ENCODE measurements at places on chromosomes 3 and 15.

DNA sequence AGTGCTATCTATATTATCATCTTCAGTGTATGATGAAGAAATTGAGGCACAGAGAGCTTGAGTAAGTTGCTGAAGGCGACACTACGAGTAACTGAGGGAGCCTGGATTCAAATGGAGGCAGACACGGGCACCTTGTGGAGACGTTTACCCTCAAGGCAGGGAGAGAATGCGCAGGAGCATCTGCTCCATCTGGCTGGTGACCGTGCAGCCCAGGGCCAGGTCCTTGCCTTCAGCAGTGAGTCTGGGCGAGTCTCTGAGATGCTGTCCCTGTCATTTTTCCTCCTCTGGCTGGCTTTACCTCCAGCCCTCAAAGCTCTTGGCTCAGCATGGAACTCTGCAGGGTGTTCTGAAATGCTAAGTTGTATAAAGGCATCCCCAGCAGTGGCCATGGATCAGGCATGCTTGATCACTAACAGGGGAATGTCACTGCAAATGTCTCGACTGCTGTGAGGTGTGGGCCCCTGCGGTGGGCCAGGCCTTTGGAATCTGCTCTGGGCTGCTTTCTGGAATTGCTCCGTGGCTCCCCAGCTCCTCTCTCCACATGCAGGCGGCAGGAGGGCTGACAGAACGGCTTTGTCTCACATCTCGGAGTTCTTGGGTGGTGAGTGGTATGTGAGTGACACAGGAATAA is 19.7 kb downstream of the SPSB4 start:
- DNase-seq: no peak

GRCh38 chr3:184169896-184170875 is 4.5 kb upstream of the AP2M1 start:
- no peak for DNase-seq

- no peak for DNase-seq
These were observed 57.1 kb downstream of the IQCH start for GRCh38 chr15:67311731-67312130.

- no peak for DNase-seq
These were observed 169.9 kb downstream of the WDR72 start for GRCh38 chr15:53589520-53590057.

DNA sequence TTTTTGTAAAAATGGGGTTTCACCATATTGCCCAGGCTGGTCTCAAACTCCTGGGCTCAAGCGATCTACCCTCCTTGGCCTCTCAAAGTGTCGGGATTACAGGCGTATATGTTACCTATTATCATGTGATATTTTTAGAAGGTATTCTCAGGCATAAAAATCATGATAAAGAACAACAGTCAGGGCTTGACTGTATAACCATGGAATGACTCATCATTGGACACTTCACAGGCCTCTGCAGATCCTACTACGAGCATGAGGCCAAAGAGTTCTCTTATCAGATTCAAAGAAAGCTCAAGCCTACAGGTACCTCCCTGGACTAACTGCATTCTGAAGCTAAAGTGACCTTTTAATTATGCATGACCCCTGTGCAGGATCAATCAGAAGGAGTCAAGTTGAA is 91.7 kb upstream of the PRICKLE2 start:
- DNase-seq: no peak

DNA sequence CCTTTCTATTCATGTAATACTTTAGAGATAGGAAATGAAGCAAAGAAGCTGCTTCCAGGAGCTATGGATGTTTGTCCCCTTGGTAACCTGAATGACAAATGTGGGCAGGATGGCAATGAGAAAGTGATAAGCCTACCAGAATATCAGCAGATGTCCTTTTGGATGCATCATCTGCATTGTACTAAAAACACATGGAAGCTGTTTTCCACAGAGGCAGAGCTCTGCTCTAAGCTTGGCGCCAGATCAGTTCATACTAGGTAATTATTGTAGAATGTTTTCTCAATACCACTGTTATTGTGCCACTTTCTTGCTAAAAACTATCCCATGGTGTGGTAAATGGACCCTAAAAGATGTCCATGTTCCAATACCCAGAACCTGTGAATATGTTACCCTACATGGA is 100.2 kb downstream of the DTWD1 start:
- no peak for DNase-seq

- DNase-seq: no peak
These were observed 91.0 kb downstream of the XRN1 start for GRCh38 chr3:142356818-142357217.

GRCh38 chr3:123870033-123870432 is 14.1 kb downstream of the MYLK start:
- no peak for DNase-seq

DNA sequence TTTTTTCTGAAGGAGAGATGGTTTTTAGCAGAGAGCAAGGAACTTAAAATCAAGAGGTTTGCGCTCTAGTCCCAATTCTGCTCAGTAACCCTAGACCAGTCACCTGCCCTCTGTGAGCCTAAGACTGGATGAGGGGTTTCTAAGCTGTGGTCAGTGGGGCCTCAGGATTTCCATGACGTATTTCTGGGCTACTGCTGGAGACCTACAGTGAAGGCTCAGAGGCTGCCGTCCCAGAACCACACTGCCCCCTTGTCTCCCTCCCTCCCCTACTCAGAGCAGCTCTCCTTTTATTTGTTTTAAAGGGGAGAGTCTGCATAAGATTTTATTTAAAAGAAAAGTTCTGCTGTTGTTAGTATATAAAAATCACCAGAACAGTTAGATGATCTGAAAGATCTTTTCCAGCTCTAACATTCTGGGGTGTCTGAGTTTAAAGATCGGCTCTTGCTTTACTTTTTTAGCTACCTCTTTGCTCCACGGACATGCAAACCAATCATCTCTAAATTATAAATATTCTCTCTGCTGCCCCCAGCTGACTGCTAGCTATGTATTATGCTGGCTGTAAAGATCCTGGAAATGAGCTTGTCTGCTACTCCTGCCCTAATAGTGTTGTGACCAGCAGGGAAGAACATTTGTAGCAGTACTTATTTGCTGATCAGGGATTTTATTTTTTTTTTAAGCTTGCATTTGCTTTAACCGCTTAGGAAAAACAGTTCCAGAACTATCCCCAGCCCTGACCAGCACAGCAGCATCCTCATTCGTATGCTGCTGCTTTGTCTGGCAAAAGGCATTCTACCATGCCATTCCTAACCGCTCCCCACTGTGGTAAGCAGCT is 28.6 kb upstream of the NDUFB4 start:
- no peak for DNase-seq

DNA sequence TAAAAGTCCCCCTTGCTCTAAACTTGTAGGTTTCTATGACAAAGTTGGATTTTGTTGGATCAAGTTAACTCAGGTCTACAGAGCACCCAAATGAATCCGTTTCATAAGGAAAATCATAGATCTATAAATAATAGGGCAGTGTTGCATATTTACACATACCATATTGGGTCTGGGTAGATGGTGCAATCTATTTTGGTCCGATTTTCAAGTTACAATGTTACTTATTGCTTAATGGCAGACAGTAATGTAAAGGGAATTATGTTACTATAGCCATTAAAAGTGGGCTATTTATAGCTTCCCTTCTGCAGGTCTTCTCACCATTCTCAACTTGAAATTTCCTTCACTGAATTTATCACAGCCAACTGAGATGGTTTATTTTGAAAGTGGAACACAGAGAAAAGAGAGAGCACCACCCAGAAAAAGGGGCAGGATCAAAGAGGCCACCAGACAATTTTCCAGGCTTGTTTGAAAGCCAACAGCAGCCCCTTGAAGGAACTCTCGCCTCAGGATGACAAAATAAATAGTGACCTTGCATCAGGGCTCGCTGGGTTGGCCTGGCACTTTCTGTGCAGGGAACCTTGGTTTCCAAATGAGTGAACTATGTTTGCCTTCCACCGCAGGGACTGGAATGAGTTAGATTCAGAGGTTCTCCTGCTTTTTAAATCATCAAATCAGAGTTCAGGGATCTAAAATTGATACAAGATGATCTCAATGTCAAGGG is 260.2 kb upstream of the HES1 start:
- DNase-seq: no peak

DNA sequence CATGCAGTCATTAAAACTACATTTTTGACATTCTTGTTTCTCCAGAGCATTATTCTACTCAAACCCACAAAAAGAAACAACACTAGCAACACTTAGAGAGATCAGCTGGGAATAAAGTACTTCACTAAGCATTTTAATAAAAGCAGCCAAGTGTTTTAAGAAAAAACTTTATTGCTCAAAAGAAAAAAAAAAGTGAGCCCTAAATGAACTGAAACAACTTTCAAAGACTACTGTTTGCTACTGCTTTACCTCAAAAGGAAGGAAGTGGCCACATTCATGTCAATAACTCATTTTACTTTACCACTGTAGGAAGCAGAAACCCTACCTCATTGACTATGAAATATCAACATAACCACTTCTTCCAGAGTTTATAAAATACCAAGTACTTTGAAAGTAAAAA is 91.3 kb downstream of the UACA start:
- peak; percentile 12 for DNase-seq

DNA sequence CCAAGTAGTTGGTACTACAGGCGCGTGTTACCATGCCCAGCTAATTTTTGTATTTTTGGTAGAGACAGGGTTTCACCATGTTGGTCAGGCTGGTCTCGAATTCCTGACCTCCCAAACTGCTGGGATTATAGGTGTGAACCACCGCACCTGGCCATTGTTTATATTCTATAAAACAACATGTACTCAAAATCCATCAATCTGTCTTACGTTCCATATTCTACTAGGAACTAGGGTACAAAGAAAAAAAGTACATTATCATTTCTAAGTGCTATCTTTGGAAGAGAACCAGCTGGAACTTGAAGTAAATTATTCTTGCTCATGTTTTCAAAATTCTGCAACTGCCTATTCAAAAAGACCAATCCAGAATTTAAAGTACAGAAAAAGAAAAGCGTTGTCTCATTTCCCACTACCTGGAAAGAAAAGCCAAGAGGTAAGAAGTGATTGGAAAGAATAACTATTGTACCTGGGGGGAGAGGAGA is 15.2 kb downstream of the SPPL2A start:
- no peak for DNase-seq

DNA sequence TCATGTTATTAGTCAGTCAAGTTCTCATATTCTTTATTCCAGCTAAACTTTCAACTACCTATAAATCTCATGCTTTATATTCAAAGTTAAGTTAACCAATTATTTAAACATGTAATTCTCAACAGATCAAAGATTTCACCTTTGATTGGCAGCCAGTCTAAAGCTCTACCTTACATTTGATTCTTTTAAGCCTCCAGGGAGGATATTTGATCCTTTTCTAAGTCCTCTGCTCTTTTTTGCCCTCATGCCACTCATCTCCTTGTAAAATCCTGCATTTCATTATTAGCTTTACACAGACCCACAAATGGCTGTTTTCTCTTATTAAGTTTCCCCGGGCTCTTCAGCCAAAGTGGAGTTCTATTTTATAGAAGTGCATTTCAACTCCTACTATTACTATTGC is 134.1 kb downstream of the NLGN1 start:
- no peak for DNase-seq

DNA sequence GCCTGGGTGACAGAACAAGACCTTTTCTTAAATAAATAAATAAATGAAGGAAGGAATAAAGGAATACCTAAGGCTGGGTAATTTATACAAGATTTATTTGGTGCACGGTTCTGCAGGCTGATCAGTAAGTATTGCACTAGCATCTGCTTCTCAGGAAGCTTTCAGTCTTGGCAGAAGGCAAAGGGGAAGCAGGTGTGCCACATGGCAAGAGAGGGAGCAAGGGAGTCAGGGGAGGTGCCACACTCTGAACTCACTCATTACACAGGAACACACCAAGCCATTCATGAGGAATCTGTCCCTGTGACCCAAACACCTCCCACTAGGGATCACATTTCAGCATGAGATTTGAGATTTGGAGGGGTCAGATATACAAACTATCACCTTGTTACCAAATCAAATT is 56.4 kb downstream of the PRKCI start:
- DNase-seq: no peak

- DNase-seq: no peak
These were observed 132.2 kb downstream of the TMCO5A start for GRCh38 chr15:38066612-38067011.

DNA sequence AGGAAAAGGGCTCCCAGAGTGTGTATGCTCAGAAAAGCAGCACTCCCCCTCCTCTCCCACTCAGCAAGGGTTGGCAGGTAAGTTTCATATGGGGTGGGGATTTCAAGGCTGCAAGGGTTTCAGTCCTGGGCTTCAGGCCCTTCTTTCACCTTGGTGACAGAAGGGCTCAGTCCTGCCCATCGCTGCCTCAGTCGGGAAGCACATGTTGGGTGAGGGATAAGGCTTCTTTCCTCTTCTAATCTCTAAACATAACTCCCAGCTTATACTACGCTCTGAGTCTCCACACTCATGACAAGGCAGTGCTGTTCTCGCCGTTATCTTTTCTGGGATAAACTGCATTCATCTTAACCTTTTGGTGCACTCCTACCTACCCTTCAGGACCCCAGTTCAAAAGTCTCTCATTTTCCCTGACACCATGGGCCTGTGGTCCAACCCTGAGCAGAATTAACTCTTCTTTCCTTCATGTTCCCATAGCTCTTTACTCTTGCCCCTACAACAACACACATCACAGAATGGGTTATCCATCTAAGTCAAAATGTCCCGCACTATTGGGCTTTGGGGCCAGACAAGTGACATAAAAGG is 17.0 kb downstream of the RAB43 start:
- DNase-seq: no peak

GRCh38 chr3:170751083-170751898 is 118.7 kb downstream of the RPL22L1 start:
- no peak for DNase-seq

- DNase-seq: no peak
These were observed 458.4 kb upstream of the ADAMTS9 start for GRCh38 chr3:65146179-65146578.

- DNase-seq: no peak
These were observed 517.1 kb downstream of the ROBO1 start for GRCh38 chr3:79250746-79251145.

DNA sequence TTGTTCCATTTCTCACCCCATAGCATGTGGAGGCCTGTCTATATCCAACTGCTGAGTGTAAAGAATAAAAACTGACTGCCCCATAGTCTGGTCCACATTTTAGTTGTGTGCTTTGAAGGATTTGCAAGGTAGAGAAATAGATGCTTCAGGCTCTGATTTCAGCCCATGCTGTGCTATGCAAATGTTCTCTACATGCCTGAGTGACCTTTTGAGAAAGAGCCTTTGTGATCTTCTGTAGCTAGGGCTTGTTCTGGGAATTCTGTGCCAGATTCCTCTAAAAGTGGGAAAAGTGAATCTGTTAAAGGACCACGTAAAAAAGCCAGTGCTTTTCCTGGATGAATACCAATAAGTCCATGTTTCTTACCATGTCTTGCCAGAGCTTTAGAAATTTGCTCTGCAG is 5.2 kb downstream of the KCTD6 start:
- no peak for DNase-seq

DNA sequence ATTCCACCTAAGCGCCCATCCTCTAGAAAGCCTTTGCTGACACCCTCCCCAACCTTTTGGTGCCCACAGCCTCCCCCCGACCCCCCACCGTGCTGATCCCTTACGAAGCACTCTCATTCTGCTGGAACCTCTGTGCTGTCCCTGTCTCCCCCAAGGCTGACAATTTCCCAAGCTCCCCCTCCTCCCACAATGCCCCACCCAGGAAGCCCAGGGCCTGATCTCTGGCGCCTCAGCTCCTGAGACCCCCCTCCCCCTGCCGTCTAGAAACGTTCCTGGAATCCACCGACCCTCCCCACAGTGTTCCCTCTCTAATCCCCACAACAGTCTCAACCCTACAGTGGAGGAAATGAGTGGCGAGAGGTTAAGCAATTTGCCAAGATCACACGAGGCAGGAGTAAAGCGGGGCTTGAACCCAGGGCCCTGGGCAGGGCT is 18.3 kb downstream of the MYL3 start:
- no peak for DNase-seq

- DNase-seq: peak; percentile 13
These were observed 10.6 kb upstream of the STT3B start for GRCh38 chr3:31522152-31522551.

All from activated T-helper 1 cell treated with anti-CD3 and anti-CD28 coated beads, Interleukin-12 subunit alpha, Interleukin-12 subunit beta, Interleukin-2, Interleukin-4 antibody, amounts not matched to agents 30 ng/mL and 10 ng/mL and 1 ng/mL, durations not matched to agents 14 hours and 24 hours and 36 hours (primary cell).